Activated T-cell treated with anti-CD3 and anti-CD28 coated beads for 48 hours (primary cell): ENCODE measurements at places on chromosomes 3 and 15.

- no peak for DNase-seq
Measured at GRCh38 chr15:63111481-63111880, 10.2 kb upstream of the LACTB start.

GRCh38 chr15:29345549-29346525, 76.2 kb upstream of the NSMCE3 start:
- no peak for DNase-seq

DNA sequence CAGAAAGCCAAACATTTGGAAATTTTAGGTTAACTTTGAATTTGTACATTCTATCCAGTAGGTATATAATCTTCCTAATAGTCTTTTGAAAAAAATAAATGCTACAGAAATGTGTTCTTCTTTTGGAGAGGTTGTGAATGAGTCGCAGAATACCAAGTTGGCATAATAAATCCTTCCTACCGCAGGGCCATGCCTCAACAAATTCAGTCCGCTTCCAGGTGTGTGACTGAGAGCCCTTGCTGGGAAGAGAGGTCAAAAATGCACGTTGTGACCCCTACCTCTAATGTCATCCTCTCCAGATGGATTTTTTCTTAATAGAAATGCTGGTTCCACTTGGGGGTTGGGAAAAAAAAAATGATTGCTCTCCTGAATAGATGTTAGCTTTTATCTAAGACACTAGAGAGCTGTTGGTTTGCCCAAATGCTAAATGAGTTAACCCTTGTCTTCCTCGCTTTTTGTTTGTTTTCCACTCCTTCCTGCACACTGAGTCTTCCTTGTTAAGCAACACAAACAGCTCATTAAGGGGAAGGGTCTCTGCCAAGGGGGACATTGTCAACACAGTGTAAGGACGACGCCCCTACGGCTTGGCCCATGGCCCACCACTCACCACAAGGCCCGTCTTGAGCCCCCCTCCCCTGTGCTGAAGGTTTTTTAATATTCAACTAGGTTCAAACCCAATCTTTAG, 33.9 kb downstream of the RLBP1 start:
- no peak for DNase-seq

DNA sequence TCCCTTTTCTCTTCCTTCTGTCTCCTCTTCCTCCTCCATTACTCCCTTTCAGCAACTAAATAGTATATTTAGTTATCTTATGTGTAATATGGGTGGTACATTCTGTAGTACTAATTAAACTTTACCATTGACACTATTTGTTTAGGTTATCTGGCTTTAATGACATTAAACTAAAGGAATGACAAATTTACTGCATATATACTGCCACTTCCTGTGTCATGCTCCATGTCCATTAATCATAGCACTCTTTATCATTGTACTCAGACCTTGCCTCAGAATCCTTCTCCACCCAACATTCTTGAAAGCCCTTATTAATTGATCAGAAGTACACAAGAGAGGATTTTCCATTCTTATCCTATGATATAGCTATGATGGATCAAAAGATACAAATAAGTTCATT, 244.2 kb downstream of the NAALADL2 start:
- DNase-seq, result no peak

- no peak for DNase-seq
Measured at GRCh38 chr3:45659661-45660566, 29.3 kb upstream of the SACM1L start.

GRCh38 chr3:23904545-23904944, 12.2 kb downstream of the NKIRAS1 start:
- DNase-seq, result no peak

- DNase-seq, result no peak
Measured at GRCh38 chr3:30685267-30685667, 78.9 kb downstream of the TGFBR2 start.

DNA sequence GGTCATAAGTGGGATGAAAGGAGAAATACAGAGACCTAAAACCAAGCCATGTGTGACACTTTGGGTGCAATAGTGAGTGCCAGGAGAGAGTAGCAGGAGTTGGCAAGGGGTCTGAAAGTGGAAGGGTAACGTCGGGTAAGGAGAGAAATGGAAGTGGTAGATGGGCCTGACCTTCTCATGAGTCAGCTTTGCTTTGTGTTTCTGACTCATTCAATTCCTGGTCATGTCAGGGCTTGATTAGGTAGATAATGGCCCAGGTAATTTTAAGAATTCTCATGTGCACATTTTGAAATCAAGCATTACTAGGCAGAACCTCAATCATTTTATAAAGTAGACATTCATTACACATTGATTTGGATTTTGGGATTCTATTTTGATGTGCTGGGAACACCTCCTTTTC, 262.5 kb downstream of the SOX2 start:
- no peak for DNase-seq

- DNase-seq, result no peak
Measured at GRCh38 chr3:79167651-79168416, 600.0 kb downstream of the ROBO1 start.

DNA sequence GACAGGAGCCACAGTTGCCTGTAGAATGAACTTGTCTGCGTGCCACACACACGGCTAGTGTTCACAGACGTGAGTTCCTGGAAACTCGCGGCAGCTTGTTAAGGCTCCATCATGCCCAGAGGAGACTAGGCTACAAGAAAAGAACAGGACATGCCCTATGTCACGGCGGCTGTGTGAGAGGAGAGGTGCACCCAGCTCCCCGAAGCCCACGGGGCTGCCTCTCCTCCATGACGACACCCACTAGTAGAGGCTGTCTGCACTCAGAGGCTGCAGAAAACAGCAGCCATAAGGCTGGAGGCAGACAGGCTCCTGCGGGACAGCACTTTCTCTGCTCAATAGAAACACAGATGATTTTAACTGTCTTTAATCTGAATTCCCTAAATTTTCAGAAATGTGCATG, 19.0 kb upstream of the OCA2 start:
- no peak for DNase-seq

GRCh38 chr3:24220859-24221657, 273.6 kb downstream of the THRB start:
- no peak for DNase-seq

DNA sequence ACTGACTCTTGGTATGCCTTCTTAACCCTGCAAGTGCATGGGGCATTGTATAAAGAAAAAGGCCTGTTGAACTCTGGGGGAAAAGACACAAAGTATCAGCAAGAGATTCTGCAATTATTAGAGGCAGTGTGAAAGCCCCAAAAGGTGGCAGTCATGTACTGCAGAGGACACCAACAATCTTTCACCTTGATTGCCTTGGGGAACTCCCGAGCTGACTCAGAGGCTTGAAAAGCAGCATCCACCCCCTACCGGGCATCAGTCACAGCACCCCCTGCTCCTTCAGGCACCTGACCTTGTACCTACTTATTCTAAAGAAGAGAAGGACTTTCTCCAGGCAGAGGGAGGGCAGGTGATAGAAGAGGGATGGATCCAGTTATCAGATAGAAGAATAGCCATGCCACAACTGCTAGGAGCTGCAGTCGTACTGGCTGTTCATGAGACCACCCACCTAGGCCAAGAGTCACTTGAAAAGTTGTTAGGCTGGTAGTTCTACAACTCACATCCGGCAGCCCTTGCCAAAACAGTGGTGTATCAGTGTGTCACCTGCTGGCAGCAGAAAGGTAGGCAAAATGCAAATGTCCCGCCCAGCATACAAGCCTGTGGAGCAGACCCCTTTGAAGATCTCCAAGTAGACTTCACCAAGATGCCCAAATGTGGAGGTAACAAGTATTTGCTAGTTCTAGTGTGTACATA, 241.6 kb upstream of the CNTN6 start:
- DNase-seq, result no peak

DNA sequence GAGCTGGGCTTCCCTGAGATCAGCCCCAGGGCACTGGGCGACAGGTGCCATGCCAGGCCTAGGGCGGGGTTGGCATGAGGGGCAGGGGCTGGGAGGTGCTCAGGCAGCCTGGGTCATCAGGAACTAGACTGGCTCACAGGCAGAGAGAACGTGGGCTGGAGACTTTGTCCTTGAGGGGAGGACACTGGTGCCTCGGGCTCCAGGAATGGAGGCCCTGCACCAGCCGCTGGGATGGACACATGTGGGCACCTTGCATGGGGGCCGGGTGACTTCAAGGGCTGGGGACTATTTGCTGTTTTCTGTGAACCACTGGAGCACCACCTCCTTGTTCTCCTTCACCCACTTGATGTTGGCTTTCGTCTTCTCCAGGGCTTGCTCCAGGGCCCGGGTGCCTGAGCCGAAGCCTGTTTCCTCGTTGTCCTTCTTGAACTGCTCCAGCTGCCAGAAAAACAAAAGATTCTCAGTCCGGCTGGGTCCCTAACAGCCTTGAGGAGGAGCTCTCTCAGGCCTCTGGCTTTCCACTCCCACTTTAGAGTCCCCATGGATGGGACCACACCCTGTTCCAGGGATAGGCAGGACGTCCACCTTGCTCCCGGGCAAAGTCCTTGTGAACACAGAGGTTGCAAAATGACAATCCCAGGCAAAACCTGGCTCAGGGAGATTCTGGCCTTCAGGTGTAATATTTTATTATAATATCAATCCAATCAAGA, 9.1 kb downstream of the MESP2 start:
- DNase-seq, result no peak

DNA sequence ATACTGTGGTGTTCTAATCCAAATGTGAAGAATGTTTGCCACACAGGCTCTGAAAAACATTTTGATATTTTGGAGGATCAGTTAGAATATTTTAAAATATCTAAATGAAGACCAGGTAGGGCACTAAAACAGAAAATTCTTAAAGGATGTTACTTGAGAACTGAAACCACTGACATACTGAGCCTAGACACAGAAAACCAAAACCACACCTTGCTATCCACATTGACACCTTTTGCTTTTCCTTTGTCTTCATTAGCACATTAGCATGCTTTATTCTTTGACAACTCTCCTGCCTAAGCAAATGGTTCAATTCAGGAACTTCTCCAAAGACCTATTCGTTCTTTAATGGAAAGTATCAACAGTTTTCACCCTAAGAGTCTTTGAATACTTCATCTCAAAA, 835.9 kb upstream of the GRM7 start:
- no peak for DNase-seq

GRCh38 chr3:138412821-138413551, 21.4 kb upstream of the ESYT3 start:
- no peak for DNase-seq

- DNase-seq, result no peak
Measured at GRCh38 chr3:45055411-45056143, 29.5 kb downstream of the CLEC3B start.

DNA sequence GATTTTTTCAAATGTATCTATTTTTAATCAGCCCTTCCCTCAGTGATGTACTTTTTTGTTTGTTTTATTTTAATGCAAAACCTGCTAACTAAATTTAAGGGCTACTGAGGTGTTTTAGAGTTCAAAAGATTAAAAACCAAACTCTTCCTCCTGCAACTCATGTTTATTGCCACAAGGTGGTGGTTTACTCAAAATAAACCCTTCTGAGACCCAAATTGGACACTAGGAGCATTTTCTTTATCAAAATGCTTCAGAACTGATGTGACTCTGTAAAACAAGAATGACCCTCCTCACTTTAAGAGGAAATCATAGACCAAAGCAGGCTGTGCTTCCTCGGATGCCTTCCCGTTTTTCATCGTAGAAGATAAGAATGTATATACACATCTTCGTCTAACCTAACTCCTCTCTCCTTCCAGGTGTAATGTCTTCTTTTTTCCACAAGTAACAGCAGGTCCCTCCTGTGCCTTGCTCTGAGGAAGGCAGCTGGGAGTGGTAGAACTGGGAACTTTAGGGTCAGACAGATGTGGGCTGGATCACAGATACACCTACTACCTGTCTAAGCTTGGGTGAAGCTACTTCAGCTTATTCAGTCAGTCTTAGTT, 2.9 kb upstream of the NME9 start:
- no peak for DNase-seq

DNA sequence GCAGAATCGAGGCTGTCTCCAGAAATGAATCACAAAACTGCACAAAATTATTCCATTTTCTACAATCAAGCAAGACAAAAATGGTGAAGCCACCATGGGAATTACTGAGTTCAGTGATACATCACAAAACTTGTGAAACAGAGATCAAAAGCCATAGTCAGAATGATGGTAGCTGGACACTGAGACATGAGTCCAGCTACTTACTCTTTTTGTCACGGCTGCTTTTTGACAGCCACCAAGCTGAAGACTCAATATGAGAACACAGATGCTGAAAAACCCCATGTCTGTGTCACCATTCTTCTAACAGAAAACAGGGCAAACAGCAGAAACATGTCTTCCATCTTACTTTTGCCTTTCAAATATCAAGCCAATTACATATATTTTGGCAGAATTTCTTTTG, 237.6 kb downstream of the LPP start:
- no peak for DNase-seq

GRCh38 chr3:151120409-151120808, 34.9 kb downstream of the MED12L start:
- DNase-seq, result no peak

- DNase-seq, result no peak
Measured at GRCh38 chr3:120741837-120742197, 499 bp downstream of the RABL3 start.

- peak; percentile 18 for DNase-seq
Measured at GRCh38 chr3:66582721-66583423, 82.0 kb upstream of the LRIG1 start.

DNA sequence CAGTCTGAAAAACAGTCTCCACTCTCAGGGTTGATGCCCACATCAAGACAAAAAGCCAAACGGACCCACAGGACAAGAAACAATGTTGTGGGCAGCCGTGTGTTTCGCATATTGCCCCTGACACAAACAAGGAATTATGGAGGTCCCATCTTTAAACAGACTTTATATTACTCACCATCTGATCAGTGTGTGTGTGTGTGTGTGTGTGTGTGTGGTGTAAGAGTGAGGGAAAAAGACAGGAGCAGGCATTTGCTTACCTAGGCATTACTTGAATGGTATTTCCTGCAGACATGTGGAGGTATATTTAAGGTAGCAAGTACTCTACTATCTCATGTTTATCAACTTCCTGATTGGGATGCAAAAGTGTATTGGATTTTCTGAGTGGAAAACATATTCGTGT, 136.3 kb downstream of the TMCO5A start:
- DNase-seq, result no peak

- peak; percentile 31 for DNase-seq
Measured at GRCh38 chr3:50205413-50206276, 574 bp downstream of the SLC38A3 start.

- no peak for DNase-seq
Measured at GRCh38 chr15:75228787-75229186, 27.1 kb downstream of the C15orf39 start.

DNA sequence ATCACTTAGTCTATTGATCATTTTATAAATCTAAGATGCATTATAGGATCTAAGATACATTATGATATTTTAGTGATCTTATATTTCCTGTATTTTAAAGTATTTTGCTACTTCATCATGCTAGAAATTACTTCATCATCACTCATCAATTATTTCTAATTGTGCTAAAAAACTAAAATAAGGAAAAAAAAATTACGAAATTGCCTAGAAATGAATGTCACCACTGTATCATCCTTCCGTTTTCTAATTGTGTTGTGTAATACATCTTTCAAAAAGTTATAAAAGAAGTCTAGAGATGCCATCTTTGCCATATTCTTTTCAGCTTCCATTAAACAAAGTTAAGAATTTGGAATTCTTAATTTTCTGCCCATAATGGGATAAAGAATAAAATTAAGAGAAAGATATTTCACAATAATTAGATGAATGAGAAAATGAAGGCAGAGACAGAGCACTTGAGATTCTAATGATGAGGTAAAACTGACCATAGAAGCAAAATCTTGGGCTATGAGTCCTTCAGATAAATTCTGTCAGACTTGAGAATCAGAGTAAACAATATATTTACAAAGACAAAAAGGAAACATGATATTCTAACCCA, 48.8 kb downstream of the ALDH1A2 start:
- no peak for DNase-seq
